Nephron progenitor cell (in vitro differentiated cells): ENCODE measurements at places on chromosomes 5 and 9.
A peak's percentile ranks its signal among the peaks of the same experiment; 100 is the strongest.

- DNase-seq: no peak
Observed at GRCh38 chr9:37639109-37639762, 11.5 kb upstream of the FRMPD1 start.

DNA sequence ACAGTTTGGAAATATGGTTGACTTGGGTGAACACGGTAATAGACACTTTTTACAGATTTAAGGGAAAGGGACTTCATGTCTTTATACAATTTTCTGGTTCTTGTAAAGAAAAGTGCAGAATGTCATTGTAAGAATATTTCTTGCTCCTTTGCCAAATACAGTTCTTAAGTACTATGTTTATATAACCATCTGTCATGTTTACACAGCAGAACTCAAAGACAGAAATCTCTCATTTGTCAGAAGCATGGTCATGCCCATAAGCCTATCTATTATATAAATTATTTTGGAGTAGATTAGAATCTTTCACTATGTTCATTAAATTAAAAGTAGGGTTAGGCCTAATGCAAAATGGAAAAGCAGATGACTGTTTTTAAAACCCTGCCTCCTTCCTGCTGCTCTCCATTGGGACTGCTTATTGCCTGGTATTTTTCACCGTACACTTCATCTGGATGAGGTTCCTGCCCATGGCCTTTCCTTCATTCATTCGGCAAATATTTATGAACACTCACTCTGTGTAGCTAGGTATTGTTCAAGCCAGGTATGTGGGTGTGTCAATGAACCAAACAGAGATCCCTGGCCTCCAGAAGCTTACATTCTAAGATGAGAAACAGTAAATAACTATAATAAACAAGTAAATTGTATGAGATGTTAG, 558.1 kb downstream of the NR2F1-AS1 start:
- DNase-seq: no peak

- DNase-seq: no peak
Observed at GRCh38 chr9:76741524-76741923, 22.7 kb upstream of the PCA3 start.

DNA sequence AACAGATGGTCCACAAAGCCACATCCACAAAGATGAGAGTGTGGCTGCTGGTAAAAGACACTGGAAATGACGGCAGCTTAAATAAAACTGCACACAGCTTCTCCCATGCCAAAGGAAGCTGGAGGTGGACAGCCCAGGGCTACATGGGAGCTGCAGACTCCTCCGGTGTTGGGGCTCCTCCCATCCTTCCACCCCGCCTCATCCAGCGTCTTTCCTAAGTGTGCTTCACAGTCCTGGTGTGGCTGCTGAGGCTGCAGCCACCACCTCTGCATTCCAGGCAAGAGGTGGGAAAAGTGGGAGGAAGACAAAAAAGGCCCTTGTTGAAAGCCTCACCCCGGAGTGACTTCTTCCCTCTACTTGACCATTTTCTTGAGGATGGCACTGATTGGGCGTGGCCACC, 37.0 kb upstream of the IRX4 start:
- DNase-seq: no peak

GRCh38 chr5:123511290-123511647, 708 bp upstream of the CSNK1G3 start:
- DNase-seq: no peak

- no peak for DNase-seq
Observed at GRCh38 chr5:74476046-74476818, 164.3 kb downstream of the ENC1 start.

DNA sequence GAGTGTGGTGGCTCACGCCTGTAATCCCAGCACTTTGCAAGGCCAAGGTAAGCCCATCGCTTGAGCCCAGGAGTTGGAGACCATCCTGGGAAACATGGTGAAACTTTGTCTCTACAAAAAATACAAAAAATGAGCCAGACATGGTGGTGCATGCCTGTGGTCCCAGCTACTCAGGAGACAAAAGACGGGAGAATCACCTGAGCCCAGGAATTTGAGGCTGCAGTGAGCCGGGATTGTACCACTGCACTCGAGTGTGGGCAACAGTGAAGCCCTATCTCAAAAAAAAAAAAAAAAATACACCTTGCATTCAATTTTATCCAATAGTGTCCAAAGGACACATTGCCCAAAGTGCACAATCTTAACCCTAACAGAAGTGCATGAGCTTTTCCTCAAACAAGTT, 372.8 kb downstream of the CDH12 start:
- DNase-seq: no peak

- DNase-seq: no peak
Observed at GRCh38 chr5:172115541-172115982, 72.5 kb downstream of the STK10 start.

- no peak for DNase-seq
Observed at GRCh38 chr5:133229931-133230664, 178.3 kb downstream of the HSPA4 start.

- DNase-seq: no peak
Observed at GRCh38 chr5:146690880-146691355, 174.9 kb upstream of the GPR151 start.

GRCh38 chr9:95499847-95500246, 16.9 kb downstream of the PTCH1 start:
- no peak for DNase-seq

GRCh38 chr5:126763371-126763770, 13.6 kb upstream of the LMNB1 start:
- no peak for DNase-seq

GRCh38 chr9:34659592-34660253, 2.7 kb downstream of the CCL27 start:
- no peak for DNase-seq

DNA sequence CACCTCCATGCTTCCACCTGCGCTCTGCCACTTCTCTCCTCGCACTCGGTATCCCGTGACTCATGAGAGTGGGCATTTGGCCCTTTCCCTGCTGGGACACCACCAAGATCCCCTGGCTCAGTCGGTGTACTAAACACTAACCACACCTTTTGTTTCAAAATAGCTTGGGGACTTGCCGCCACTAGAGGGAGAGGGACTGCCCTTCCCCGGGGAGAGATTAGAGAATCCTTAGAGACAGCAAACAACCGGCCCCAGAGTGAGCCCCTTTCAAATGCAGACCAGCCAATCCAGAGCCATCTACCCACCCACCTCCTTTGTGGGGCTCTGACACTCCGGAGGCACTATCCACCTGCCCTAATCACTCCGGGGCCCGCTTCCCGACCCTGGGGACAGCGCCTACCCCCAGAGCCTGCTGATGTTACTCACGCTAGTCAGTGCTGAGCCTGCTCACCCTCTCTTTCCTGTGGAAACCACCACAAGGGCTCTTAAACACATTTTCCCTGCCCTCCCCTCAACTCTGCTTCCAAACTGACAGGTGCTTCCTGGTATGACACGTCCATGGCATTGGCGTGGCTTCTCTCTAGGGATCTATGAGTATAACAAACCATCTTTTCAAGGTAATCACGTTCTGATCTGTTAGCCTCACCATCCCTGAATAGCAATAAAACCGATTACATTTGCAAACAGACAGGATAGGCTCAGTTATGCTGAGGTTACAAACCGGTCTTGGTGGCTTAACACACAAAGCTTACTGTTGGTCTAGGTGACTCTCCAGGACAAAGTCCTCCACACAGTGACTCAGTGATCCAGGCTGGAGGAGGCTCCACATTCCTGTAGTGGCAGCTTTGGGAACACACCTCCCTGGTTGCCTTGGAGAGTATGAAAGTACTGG, 180.1 kb upstream of the MVB12B start:
- DNase-seq: peak; percentile 42

DNA sequence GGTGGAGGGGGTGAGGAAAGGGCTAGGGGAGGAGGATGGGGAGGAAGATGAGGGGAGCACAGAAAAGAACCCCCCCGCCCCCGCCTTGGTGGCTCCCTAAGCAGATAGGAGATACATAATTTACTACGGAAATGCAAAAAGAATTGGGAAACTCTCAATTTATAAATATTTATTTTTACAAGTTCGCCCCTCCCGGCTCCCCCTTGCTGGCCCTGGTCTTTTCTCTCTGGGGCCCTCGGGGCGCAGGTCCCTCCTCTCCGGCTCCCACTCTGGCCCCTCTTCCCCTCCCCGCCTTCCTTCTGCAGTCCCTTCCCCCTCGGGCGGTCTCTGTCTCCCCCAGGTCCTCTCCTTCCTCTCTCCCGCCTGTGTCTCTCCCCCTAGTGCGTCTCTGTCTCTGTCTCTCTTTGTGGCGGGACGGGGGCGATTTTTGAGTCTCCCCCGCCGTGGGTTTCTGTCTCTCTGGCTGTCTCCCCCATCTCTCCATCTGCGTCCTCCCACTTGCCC, 173.6 kb upstream of the IER5L start:
- DNase-seq: peak; percentile 52

DNA sequence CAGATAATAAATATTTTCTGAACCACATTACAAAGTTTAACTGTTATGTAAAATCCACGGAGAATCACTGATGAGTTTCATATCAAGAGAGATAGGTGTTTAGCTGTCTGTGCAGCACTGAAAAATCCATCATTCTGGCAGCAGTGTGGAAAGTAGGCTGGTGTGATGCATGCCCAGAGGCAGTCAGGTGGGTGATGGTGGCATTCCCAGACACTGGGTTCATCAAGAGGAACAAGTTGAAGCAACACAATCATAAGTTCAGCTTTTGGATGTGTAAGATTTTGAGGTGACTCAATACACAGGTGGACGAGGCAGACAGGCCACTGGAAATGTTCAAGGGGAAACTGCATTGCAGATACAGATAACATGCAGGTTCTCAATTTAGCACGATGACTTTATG, 11.9 kb downstream of the DNAH5 start:
- DNase-seq: no peak

DNA sequence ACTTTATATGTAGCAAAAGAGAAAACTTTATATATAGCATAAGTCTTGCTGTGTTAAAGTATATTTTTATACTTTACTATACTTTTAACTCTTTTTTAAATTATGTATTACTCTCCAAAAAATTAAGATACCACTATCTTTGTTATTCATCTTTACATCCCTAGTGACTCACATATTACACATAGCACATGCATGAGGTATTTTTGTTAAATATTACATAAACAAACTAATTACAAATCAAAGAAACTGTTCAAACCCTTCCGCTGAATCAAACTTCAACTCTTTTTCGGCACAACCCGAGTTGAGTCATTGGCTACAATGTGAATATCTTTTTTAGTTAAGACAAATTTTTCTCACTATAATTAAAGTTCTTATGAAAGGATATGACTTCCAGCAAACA, 32.1 kb downstream of the NADK2 start:
- no peak for DNase-seq

DNA sequence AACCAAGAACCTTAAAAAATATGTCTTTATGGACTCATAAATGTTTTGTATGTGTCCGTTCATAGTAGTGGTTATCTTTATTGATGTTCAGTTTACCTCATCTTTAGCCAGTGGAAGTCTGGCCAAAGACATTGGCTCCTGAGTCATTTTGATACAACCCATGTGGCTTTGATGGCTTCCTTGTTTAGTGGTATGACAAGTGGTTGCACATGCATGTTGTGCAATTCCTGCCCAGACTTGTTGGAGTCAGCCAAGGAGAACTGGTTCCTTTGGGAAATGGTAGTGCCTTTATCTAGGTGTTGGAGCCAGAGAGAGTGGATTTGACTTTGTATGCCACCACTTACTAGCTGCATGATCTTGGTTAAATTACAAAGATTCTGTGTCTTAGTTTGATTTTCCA, 94.3 kb downstream of the RPS23 start:
- DNase-seq: no peak

DNA sequence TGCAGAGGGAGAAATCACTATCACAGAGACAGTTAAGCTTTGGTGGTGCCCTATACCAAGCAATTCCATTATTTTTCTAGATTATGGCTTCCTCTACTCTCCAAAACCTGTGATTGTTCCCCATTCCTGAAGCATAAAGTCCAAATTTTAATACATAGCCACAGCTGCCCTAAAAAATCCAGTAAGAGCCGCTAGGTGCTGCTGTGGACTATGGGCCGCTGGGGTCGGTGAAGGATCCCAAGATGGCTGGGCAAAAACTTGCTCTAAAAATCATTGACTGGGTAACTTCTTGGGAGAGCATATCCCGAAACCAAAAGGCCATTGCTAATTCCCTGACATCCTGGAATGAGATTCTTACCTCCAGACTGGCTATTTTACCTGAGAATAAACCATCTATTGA, 245.3 kb downstream of the NFIB start:
- no peak for DNase-seq

GRCh38 chr5:95810305-95811125, 12.0 kb downstream of the GLRX start:
- DNase-seq: no peak

- DNase-seq: no peak
Observed at GRCh38 chr5:64273276-64273675, 107.6 kb downstream of the RNF180 start.

DNA sequence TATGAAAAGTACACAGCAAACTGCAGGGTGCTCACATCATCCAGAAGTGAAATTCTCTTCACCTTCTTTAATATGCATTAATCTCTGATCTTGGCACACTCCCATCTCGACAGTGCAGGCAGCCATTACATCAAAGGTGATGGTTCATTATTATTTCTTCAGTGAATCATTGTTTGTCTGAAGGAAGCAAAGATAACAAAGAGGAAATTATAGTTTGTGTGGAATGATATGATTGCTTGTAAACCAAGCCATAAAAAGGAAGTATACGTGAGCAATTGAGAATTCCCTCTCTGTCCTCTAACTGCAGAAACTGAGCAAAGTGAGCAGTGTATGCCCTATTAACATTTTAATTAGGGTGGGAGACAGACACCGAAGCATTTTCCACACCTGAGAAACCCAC, 171.6 kb upstream of the PPP1R2B start:
- no peak for DNase-seq

DNA sequence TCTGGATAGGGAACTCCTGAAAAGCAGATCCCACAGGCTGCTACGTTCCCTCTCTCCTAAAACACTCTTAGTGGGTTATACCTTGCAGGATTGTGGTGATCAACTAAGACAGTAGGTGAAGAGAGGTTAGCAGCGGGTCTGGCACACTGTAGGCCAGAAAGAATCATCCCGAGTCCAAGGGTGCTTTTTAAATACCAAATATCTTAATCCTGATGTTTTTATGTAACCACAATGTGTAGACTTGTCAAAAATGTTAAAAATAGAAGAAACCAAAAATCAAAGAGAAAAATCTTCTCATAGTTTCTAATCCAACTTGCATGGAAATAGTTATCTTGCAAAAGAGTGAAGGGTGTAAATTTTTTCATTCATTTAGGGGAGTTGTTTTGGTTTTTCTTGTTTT, 52.3 kb upstream of the IFNK start:
- no peak for DNase-seq

DNA sequence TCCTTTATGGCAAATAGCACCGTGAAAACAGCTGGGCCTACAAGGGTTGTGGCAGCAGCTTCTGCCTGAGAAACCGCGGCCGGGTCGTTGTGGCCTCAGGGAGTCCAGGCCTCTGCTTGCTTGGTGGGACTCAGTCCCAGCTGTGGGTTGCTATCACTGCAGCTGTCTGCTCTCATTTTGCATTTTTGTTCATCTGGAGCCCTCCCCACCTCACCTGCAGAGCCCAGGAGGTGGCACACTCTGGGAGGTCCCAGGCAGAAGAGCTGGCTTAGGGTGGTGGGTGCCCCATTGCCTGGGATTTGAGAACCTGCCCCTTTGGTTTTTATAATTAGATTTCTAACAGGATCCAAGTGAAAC, 138.4 kb downstream of the GADD45G start:
- DNase-seq: no peak
